ENCODE measurements at places on chromosomes 1 and 21.

DNA sequence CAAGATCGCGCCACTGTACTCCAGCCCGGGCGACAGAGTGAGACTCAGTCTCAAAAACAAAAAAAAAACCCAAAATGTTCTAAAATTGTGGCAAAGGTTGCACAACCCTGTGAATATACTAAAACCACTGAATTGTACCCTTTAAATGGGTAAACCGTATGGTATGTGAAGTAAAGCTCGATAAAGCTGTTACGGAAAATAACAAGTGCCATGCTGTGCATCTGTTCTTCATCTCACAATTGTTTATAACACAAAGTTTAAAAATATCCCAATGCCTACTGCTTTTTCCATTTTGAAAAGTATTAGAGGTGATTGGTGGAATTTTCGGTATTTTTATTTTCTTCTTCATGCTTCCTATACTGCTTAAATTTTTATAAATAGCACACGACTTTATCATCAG lies 111.5 kb downstream of the ENAH start:
- no peak for DNase-seq

DNA sequence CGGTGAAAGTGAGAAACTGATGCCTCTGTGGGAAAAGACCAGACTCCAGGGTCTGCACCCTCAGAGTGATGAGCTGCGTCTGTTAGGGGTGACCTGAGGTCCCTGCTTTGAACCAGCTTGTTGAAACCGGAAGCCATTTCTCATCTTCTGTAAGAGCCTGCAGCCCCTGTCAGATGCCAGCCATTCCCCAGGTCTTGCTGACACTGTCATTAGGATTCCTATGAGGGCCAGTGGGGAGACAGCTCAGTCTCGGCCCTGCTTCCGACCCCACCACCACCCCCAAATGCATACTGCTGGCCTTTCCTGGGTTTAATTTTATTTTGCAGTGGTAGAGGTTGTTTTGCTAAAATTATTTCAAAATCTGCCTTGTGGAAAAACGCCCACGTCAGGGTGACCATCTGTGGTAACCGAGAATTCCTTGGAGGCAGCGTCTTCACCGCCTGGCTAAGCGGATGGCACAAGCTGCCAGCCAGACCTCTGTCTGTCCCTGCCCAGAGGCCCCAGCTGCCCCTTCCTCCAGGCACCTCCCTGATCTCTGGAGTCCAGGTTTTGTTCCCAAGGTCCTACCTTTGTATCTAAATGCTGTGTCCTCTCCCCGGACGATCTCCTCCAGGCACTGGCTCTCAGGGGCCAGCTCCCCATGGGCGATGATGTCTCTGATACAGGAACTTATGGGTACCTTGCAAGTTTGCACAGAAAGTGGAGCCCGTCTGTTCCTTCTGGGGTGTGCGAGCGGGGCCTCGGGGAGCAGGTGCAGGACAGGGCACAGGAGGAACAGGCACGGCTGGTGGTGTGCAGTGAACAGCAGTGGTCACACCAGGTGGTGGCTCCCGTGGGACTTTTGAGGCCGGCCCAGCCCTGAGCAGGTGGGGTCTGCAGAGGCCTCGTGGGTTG lies 49.9 kb downstream of the PRKCZ start:
- no peak for DNase-seq

GRCh38 chr1:51575406-51576084 lies 41.3 kb upstream of the OSBPL9 start:
- no peak for DNase-seq

GRCh38 chr21:16199539-16199938 lies 469.8 kb downstream of the USP25 start:
- no peak for DNase-seq

DNA sequence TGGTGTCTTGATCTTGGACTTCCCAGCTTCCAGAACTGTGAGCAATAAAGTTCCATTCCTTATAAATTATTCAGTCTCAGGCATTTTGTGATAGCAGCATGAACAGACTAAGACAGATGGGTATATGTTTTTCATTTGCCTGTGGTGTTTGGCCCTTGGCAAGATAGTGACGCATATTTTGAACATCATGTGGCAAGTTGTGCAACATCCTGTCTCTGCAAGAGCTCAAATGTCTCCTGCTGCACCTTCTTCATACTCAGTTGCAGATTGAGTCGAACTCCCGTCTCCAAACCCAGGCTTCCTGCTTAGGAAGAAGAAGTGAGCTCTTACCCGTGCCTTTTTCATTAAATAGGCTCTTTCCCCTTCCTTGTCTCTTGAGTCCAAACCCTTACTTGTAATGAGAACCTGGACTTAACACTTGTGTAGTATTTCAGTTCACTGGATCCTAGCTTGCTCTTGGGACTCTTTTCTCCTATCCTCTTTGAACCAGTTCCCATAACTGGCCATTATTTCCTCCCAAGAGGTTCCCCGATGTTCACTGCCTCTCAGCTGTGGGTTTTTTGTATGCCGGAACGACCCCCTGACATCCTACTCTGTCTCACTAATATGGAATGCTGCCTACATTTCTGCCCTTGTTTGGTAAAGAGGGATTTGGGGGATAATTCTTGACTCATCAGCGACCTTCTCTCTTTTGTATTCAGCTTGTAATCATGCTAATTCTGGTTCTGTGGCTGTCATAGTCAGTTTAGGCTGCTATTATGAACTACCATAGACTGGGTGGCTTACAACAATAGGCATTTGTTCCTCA lies 125.0 kb upstream of the KCNK2 start:
- DNase-seq = no peak

DNA sequence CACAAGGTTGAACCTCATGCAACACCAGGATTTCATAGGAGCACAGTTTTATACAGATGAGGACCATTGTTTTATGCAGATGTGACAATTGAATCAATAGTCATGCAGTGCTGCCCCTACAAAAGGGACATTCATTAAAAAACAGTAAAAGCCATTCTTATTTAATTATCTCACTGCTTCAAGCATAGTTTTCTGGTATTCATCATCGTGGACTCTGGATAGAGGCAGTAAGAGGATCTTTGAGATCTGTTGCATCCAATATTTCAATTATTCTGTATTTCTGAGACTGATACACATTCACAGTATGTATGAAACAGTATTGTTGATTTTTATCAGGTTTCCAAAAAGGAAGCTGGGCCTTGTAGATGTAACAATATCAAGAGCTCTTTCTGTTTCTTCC lies 237.6 kb downstream of the RYR2 start:
- DNase-seq = no peak

DNA sequence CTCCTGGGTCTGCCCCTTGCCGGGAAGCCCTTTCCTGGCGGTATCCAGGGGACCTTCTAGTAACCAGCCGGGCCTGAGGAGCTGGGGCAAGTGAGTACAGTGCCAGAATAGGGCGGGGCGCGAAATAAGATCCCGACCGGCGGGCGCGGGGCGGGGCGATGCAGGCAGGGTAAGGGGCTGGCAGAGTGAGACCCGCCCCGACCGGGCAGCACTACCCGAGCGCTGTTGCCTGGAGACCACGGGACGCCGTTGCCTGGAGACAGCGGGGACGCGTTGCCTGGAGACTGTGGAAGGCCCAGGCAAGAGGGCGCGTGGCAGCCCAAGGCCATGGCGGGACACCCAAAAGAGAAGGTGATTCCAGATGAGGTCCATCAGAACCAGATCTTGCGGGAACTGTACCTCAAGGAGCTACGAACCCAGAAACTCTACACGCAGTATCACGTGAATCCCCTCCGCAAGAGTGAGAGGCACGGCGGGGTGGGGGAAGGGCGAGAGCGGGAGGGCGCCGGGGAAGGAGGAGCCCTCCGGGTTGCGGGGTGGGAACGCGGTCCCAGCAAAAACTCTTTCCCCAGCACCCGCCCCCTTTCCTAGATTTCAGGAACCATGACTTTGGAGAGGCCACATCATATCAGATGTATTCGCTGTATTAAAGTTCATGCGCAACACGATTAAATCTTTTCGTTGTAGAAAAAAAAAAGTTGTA lies 24.3 kb downstream of the EBNA1BP2 start:
- DNase-seq = no peak

- DNase-seq = no peak
Observed at GRCh38 chr1:230787471-230787870, 40.3 kb downstream of the CAPN9 start.

- DNase-seq = no peak
Observed at GRCh38 chr1:34477632-34478141, 277.2 kb upstream of the GJB5 start.

Measured in activated naive CD8-positive, alpha-beta T cell treated with anti-CD3 and anti-CD28 coated beads, Interleukin-2, amount 50 U/mL, for 16 hours (primary cell).